ENCODE measurements at places on chromosomes 13 and 19.
A peak's percentile ranks its signal among the peaks of the same experiment; 100 is the strongest.

- no peak for DNase-seq
Observed at GRCh38 chr19:43638214-43638994, 1.2 kb downstream of the CADM4 start.

- no peak for DNase-seq
Observed at GRCh38 chr13:23515116-23515515, 55.1 kb upstream of the TNFRSF19 start.

- peak; percentile 28 for DNase-seq
Observed at GRCh38 chr13:107373551-107373950, 805.6 kb upstream of the ARGLU1 start.

- DNase-seq, result no peak
Observed at GRCh38 chr13:80224468-80224867, 116.5 kb downstream of the SPRY2 start.

DNA sequence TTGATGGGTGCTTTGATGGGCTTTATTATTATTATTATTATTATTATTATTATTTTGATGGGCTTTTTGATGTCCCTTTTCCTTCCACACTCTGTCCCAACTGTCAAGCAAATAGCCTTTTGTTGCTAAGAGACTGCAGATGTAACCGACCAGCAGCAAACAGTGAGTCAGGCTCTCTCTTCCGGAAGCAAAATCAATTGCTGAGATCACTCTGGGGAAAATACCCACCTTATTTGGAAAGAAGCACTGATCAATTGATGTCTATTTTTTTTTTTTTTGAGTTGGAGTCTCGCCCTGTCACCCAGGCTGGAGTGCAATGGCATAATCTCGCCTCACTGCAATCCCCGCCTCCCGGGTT, 2.9 kb downstream of the LDLR start:
- DNase-seq, result peak; percentile 50

- peak; percentile 54 for DNase-seq
Observed at GRCh38 chr19:30001791-30002190, 59.8 kb downstream of the URI1 start.

- no peak for DNase-seq
Observed at GRCh38 chr19:45446944-45447343, 20.9 kb upstream of the FOSB start.

GRCh38 chr19:10206226-10206885, 11.6 kb upstream of the DNMT1 start:
- no peak for DNase-seq

DNA sequence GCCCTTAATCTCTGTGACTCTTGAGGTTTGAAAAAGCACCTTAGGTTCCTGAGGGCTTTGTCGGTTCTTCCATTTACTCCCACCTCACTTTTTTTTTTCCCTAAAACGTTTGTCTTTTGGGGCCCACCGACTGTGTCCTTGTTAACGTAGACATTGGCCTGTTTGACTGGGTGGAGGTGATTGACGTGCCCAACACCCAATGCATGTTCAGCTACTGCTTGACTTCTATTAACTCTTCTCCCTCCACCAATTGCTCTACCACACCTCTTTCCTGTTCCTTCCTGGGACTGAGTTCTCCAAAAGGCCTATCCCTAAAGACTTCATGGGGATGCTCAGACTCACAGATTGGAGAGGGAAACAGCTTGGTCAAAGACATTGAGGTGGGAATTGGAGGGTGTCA, 17.3 kb downstream of the CKM start:
- DNase-seq, result no peak

DNA sequence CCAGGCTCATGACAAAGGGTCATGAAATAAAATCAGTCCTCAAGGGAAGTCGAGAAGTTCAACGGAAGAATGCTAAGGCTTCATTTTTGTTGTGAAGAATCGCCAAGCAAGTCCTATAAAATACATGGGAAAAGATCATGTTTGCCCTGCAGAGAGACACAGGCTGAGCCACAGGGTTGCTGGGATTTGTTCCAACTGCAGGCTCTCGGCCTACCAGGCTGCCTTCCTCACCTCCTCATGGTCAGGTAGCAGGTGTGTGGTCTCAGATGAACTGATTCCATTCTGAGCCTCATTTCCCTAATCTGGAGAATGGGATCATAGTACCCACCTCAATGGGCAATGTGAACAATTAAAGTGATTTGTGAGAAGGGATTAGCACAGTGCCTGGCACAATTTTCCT, 114.9 kb upstream of the SPATA13 start:
- DNase-seq, result no peak

DNA sequence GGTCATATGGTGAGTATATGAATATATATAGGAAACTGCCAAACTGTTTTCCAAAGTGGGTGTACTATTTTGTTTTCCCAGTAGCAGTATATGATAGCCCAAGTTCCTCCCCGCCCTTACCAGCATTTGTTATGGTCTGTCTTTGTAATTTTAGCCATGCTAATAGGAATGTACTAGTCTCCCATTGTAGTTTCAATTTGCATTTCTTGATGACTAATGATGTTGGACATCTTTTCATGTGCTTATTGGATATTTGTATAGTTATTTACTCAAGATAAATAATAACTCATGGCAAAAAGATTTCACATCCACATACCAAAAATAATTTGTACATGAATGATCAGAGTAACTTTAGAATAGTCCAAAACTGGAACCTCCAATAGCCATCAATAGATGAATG, 75.3 kb upstream of the SERP2 start:
- no peak for DNase-seq

DNA sequence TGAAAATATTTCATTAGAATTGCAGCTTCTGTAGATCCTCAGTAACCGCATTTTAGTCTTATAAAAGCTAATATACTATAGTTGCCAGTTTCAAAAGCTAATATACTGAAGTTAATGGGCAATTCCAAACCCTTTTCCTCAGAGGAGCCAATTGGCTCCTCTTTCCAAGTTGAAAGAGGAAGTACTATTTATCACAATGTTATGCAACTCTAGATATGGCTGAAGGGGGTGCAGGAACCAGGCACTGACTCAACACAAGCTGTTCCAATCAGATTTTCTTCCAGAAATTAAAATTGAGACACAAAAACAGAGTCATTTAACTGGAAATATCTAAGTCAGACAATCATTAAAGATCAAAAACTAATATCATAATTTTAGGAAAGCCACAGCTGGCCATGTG, 258.9 kb downstream of the PCDH20 start:
- peak; percentile 4 for DNase-seq

DNA sequence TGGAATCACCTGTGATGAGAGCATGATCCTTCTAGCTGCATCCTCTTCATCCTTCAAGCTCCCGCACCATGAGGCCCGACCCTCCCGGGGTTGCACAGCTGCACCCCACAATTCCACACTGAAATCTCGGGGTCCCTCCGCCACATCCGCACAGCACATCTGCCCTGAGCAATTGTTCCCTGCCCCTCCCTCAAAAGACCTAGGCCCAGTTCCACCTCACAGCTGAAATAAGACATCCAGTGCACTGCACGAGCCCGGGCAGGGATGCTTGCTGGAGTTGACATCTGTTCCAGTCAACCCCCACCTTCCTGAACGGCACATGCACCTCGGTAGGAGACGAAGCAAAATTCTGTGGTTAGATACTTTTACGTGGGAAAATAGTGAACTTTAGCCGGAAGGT, 14.7 kb upstream of the SOX1 start:
- no peak for DNase-seq

DNA sequence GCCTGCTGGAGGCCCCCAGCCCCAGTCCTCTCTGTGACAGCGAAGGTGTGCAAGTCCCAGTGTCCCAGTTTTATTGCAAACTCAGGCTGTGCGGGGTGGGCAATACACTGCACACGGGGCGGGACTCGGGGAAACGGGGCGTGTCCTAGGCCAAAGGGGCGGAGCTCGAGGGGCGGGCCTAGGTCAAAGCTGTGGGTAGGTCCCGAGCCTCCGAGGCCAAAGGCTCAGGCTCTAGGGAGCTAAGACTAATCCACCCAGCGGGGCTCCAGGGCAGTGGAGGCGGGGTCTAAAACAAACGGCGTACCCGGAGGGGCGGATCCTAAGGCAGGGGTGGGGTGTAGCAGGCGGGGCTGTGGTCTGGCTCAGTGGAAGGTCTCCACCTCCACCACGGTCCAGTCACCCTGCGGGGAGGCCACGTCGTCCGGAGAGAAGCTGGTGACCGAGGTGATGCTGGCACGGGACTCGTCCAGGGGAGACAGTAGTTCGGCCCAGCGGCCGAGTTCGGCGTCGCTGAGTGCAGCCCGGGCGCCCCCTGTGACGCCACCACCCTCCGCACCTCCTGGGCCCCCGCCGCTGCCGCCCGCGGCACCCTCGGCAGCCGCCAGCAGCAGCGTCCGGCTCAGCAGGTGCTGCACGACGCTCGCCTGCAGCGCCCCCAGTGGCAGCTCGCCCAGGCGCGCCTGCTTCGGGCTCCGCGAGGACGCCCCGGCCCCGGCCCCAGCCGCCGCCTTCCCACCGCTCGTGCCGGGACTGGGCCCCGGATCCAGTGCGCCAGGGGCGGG, 5.3 kb downstream of the PRR36 start:
- DNase-seq, result peak; percentile 94

DNA sequence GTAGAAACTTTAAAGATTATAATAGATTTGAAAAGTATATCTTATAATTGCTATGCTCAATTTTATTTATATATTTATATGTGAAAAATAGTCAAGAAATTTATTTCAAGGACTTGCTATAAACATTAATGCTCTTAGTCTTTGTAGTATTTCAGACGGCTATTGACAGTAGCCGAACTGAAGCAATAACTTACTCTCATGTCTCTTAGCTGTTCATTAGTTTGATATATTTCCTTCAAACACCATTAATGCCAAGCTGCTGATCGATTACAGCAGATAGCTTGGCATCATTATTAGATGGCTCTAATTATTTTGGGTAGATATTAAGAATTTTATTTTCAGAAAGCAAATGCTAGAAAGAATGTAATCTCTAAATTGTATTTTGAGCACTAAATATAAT, 1151.5 kb upstream of the SPRY2 start:
- no peak for DNase-seq

DNA sequence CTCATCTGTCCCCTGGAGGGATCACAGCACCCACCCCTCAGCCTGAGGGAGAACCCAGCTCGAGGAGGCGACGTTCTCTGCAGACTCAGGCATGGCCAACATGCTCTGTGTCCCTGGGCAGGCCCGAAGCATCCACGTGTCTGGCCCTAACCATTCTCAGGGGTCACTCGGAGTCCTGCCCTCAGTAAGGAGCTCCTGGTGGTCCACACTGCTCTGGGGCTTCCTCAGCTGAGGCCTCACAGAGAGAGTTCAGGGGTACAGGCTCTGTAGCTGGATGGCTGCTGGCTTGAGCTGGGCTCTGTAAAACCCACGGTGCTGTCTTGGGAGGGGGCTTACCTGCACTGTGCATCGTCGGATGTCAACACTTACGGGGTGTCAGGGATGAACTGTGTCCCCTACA, 4.4 kb upstream of the SIGLEC8 start:
- DNase-seq, result no peak

DNA sequence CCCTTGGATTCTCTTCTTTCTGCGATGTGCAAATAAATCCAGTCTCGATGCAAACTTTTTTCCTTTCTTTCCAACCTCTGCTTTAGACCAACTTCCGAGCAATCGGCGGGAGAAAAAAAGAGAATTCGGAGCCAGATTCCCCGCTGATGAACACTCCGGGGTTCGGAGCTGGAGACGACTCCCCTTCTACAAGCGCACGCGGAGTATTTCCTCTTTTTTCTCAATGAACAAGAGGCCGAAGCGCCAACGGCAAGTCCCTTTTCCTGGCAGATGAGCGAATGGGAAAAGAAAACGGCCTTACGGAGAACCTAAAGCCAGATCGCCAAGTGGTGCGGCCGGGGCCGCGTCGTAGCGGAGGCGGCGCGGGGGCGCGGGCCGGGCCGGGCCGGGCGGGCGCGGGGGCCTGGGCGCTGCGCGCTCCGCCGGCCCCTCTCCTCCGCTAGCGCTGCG, 250 bp downstream of the SPRY2 start:
- DNase-seq, result peak; percentile 88

DNA sequence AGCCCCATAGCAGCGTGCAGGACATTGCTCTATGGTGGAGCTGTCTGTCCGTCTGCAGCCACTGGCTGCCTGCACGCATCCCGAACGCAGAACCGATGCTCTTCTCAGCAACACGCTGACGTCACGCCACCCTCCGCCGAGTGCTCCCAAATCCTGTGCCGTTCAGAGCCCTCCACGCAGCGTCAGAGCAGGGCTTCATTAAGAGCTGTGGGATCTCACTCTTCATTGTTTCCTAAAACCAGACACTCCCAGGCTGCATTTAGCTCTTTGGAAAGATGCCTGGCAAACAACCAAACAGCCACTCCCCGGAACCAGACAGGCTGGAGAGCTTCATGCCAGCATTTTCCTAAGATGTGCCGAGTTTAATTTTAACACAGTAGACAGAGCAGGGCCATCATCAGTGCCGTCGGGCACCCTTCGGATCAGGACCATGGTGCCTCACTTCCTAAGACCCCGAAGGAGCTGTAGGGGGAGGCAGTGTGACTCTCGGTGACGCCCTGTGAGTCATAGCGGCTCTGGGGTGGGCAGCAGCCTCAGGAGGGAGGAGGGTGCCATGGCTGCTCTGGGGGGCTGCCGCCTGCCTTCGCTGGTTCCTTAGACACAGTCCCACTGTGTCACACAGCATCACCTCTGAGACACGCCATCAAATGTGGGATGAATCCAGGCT, 131.5 kb upstream of the MCF2L start:
- no peak for DNase-seq

DNA sequence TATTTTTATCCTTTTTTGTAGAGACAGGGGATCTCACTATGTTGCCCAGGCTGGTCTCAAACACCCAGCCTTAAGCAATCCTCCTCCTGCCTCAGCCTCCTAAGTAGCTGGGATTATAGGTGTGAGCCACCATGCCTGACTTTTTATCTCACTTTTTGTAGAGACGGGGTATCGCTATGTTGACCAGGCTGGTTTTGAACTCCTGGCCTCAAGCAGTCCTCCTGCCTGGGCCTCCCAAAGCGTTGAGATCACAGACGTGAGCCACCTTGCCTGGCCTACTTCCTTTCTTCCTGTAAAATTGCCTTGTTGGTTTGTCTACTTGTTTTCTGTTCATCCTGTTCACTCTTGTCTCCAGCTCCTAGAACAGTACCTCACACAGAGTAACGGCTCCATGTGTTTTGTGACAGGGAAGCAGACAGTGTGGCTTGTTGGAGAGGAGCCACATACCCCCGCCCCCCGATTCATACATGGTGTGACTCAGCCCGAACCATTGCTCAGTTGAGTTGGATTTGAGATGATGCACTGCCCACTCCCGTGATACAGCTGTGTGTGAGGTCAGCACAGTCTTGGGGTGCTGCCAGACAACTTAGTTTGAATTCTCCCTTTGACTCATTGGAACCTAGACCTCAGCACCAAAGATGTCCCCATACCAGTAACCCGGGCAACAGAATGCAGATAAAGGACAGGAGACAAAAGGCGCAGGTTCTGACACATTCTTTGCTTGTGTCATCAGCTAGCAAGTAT, 34.2 kb downstream of the GPR42 start:
- no peak for DNase-seq

Measured in hematopoietic multipotent progenitor cell treated with erythropoietin and hydrocortisone succinate and interleukin-3 and kit ligand, for 4 days (in vitro differentiated cells).